H1 (cell line): ENCODE measurements at places on chromosomes 3 and 15.

DNA sequence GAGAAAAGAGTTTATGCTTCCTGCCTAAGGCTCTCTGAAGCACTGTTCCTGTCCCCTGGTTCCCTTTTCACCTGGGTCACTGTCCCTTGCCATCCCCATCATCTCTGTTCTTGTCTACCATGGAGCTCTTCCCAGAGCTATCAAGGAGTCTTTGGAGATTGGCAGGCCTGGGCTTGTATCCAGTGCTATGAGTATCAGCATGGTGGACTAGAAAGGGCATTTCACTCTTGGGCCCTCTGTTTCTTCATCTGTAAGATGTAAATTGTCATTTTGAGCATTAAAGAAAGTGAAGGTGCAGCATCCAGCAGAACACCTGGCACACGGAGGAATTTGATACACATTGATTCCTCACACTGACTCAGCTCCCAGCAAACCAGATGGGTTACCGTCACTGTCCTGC is 388.2 kb downstream of the CACNA2D3 start:
- peak; percentile 10 for DNase-seq
- H3K27ac ChIP-seq = no peak overlapping the region
- H3K4me1 ChIP-seq = no peaks in the 10 kb centered on the region
- H3K36me3 ChIP-seq = no peaks in the 10 kb centered on the region
- H3K27me3 ChIP-seq = no peaks in the 10 kb centered on the region

DNA sequence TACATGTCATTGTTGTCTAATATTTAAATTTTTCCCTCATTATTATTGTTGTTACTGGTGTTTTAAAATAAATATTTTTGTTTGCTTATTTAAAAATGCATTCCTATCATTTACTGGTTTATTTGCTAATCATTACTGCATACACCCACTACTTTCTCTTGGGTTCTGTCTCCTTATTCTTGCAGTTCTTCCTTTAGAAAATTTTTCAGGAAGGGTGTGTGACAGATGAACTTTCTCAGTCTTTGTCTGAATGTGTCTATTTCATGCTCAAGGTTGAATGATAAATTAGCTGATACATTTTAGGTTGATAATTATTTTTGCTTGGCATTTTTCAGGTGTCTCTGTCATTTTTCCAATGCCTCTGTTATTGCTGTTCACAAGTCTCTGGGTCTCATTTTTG is 7.4 kb downstream of the AQP9 start:
- no peak overlapping the region for H3K27ac ChIP-seq
- DNase-seq = no peak
- no peaks in the 10 kb centered on the region for H3K4me1 ChIP-seq
- no peaks in the 10 kb centered on the region for H3K36me3 ChIP-seq

- no peak overlapping the region for H3K4me3 ChIP-seq
- DNase-seq = no peak
- H3K4me1 ChIP-seq = no peaks in the 10 kb centered on the region
- H3K36me3 ChIP-seq = no peaks in the 10 kb centered on the region
These were observed 32.1 kb downstream of the POMGNT2 start for GRCh38 chr3:43073836-43074220.

- no peaks in the 10 kb centered on the region for H3K36me3 ChIP-seq
- no peak overlapping the region for H3K4me3 ChIP-seq
- H3K27ac ChIP-seq = no peak overlapping the region
These were observed 86.6 kb upstream of the AGBL1 start for GRCh38 chr15:85993116-85993515.

DNA sequence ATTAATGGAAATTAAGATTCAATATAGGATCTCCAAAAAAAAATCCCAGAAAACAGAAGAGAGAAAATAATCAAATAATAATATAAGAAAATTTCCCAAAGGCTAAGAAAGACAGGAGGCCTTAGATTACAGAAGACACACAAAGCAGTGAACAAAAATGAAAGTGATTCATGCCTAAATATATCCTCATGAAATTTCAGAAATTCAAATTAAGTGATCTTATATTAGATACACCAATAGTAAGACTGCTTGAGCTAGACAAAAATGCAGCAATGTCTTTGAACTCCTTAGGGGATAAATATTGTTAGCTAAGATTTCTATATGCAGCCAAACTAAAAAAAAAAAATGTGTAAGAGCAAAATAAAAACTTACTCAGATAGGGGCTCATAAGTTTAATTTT is 44.6 kb upstream of the ARPP21 start:
- H3K36me3 ChIP-seq = no peaks in the 10 kb centered on the region
- H3K27me3 ChIP-seq = no peaks in the 10 kb centered on the region
- no peak overlapping the region for H3K4me3 ChIP-seq

GRCh38 chr3:144770281-144770680 is 798.7 kb downstream of the DIPK2A start:
- no peak for DNase-seq
- H3K27ac ChIP-seq = no peak overlapping the region
- no peaks in the 10 kb centered on the region for H3K27me3 ChIP-seq
- no peaks in the 10 kb centered on the region for H3K4me1 ChIP-seq

- peaks cover 7% of the 10 kb centered on the region for H3K36me3 ChIP-seq
- no peaks in the 10 kb centered on the region for H3K4me1 ChIP-seq
- no peak overlapping the region for H3K4me3 ChIP-seq
These were observed 5.6 kb downstream of the EIF3J start for GRCh38 chr15:44542596-44542995.

GRCh38 chr3:175826759-175827158 is 967.6 kb downstream of the NAALADL2 start:
- DNase-seq = no peak
- H3K4me1 ChIP-seq = peaks cover 2% of the 10 kb centered on the region; the same call in 1 of the 2 replicates
- H3K4me3 ChIP-seq = no peak overlapping the region
- no peaks in the 10 kb centered on the region for H3K27me3 ChIP-seq

DNA sequence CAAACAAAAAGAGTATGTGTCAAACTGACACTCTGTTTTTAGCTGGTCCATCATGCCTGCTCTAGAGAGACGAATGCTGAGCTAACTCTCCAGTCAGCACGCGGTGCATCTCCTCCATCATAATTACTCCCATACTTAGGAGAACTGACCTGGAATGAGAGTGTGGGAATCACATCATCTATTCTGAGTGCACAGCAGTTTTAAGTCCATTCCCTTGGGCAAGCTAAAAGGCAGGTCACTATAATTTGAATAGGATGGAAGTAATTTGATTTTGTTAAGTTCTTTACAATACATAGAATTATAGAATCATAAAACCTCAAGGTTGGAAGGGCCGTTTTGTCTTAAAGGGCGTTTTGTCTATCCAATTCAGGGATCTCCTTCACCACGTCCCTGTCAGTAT is 251.6 kb downstream of the XXYLT1 start:
- H3K4me3 ChIP-seq = no peak overlapping the region
- DNase-seq = no peak
- H3K27me3 ChIP-seq = no peaks in the 10 kb centered on the region

GRCh38 chr3:54909191-54909590 is 18.7 kb downstream of the LRTM1 start:
- no peak for DNase-seq
- no peaks in the 10 kb centered on the region for H3K27me3 ChIP-seq
- H3K4me3 ChIP-seq = no peak overlapping the region
- no peaks in the 10 kb centered on the region for H3K36me3 ChIP-seq
- no peaks in the 10 kb centered on the region for H3K4me1 ChIP-seq

GRCh38 chr3:158769952-158770740 is 31.7 kb upstream of the MFSD1 start:
- H3K4me3 ChIP-seq = no peak overlapping the region
- no peak for DNase-seq
- H3K27me3 ChIP-seq = no peaks in the 10 kb centered on the region
- peaks cover 7% of the 10 kb centered on the region; the same call in 1 of the 2 replicates for H3K4me1 ChIP-seq
- no peak overlapping the region for H3K27ac ChIP-seq
- no peaks in the 10 kb centered on the region for H3K36me3 ChIP-seq

DNA sequence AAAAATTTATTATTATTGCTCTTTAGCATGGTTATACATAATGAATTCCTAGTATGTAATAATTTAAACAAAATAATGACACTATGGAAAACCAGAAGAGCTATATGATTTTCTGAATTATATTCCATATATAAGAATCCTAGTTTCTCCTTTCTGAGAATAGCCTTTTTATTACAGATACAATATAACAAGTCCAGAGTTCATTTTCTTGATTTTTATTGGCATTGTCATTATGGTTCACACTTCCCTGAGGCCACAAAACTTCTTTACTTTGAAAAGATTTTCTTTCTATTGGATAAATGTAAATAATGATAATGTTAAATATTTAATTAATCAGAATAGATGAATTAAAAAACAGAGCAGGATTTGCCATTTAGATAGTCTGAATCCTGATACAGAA is 362.3 kb upstream of the BCHE start:
- no peak overlapping the region for H3K4me3 ChIP-seq
- H3K4me1 ChIP-seq = no peaks in the 10 kb centered on the region
- no peak for DNase-seq
- no peaks in the 10 kb centered on the region for H3K27me3 ChIP-seq
- no peak overlapping the region for H3K27ac ChIP-seq
- H3K36me3 ChIP-seq = no peaks in the 10 kb centered on the region

DNA sequence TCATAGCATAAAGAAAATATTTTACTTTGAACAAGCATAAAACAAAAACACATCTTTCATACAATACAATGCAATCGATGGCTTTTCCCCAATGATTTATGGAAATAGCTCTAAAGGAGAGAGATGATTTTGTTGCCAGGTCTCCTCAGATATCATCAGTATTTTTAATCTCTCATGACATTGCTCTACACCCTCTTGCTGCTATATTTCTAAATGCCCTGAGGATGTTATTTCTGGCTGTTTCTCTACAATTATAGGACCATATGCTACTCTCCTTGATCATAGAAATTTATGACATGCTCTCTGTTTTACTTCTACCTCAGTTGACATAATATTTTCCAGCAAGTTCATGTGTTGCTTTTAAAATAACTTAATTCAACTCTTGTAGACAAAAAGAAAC is 654.9 kb upstream of the GBE1 start:
- no peak overlapping the region for H3K4me3 ChIP-seq
- no peak for DNase-seq
- 0 out of 2 replicates have a peak, but pooled peaks cover 3% of the 10 kb centered on the region for H3K4me1 ChIP-seq
- H3K27me3 ChIP-seq = no peaks in the 10 kb centered on the region

- no peaks in the 10 kb centered on the region for H3K36me3 ChIP-seq
- no peaks in the 10 kb centered on the region for H3K27me3 ChIP-seq
- no peak for DNase-seq
These were observed 23.7 kb upstream of the C3orf49 start for GRCh38 chr3:63795438-63795837.

- no peak for DNase-seq
- peaks cover 5% of the 10 kb centered on the region for H3K4me1 ChIP-seq
- no peaks in the 10 kb centered on the region for H3K27me3 ChIP-seq
- H3K4me3 ChIP-seq = no peak overlapping the region
- no peaks in the 10 kb centered on the region for H3K36me3 ChIP-seq
These were observed 113.6 kb upstream of the CACNA2D3 start for GRCh38 chr3:54008744-54009143.

- H3K27ac ChIP-seq = no peak overlapping the region
- H3K27me3 ChIP-seq = no peaks in the 10 kb centered on the region; the same call in 1 of the 2 replicates
- H3K36me3 ChIP-seq = no peaks in the 10 kb centered on the region
- no peak for DNase-seq
- peaks cover 17% of the 10 kb centered on the region for H3K4me1 ChIP-seq
These were observed 5.3 kb downstream of the ZNF710 start for GRCh38 chr15:90006217-90007075.

DNA sequence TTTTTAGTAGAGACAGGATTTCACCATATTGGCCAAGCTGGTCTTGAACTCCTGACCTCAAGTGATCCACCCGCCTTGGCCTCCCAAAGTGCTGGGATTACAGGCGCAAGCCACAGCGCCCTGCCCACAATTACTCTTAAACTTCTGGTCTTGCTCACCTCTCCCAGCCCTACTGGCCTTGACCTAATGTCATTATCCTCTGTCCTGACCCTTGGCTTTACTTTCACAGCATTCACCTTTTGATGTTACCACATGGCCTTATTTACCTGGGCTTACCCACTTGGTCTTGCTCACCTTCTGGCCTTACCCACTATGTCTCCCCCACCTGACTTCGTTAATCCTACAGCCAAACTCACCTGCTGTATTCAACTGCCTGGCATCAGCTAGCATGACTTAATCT is 105.9 kb downstream of the IL12A start:
- H3K27me3 ChIP-seq = no peaks in the 10 kb centered on the region
- H3K4me3 ChIP-seq = no peak overlapping the region
- no peaks in the 10 kb centered on the region for H3K4me1 ChIP-seq

- no peak for DNase-seq
- no peaks in the 10 kb centered on the region for H3K36me3 ChIP-seq
- H3K4me3 ChIP-seq = no peak overlapping the region
- H3K4me1 ChIP-seq = no peaks in the 10 kb centered on the region
- H3K27ac ChIP-seq = no peak overlapping the region
These were observed 161.9 kb downstream of the STAC start for GRCh38 chr3:36542186-36542585.
